Uterus (tissue), 4 donors: ENCODE measurements at places on chromosomes 13 and 19. TPM values are rescaled to one million over a fixed set of nuclear protein-coding genes. Genes with fewer than 3 reads are reported as not detected.

- H3K36me3 ChIP-seq, result no peaks in the 10 kb centered on the region
- no peak for DNase-seq
- H3K27ac ChIP-seq, result no peak overlapping the region
- no peaks in the 10 kb centered on the region for H3K27me3 ChIP-seq
Observed at GRCh38 chr13:80665792-80666333, 324.9 kb upstream of the SPRY2 start.

- peak; percentile 94 for DNase-seq
- no peak overlapping the region for H3K4me3 ChIP-seq
- peak overlapping the region; percentile 74 for H3K27ac ChIP-seq
- no peaks in the 10 kb centered on the region for H3K27me3 ChIP-seq
- no peaks in the 10 kb centered on the region for H3K36me3 ChIP-seq
- no peaks in the 10 kb centered on the region for H3K4me1 ChIP-seq
Observed at GRCh38 chr13:48749699-48750473, 96.2 kb downstream of the CYSLTR2 start.

The ZNF792 gene
- 6.7 TPM for total RNA-seq

The PABPC3 gene
- total RNA-seq, result 0.15 TPM

The DZIP1 gene
- total RNA-seq, result 56.3 TPM

GRCh38 chr13:53878861-53879260 is 850.2 kb downstream of the OLFM4 start:
- no peaks in the 10 kb centered on the region for H3K4me1 ChIP-seq
- no peak overlapping the region for H3K4me3 ChIP-seq
- no peak for DNase-seq
- no peak overlapping the region for H3K27ac ChIP-seq
- H3K36me3 ChIP-seq, result no peaks in the 10 kb centered on the region
- H3K27me3 ChIP-seq, result no peaks in the 10 kb centered on the region

- DNase-seq, result no peak
- H3K36me3 ChIP-seq, result no peaks in the 10 kb centered on the region
- H3K27ac ChIP-seq, result no peak overlapping the region
- H3K4me3 ChIP-seq, result no peak overlapping the region
- no peaks in the 10 kb centered on the region for H3K4me1 ChIP-seq
- H3K27me3 ChIP-seq, result no peaks in the 10 kb centered on the region
Observed at GRCh38 chr13:71460211-71460610, 406.8 kb downstream of the DACH1 start.

DNA sequence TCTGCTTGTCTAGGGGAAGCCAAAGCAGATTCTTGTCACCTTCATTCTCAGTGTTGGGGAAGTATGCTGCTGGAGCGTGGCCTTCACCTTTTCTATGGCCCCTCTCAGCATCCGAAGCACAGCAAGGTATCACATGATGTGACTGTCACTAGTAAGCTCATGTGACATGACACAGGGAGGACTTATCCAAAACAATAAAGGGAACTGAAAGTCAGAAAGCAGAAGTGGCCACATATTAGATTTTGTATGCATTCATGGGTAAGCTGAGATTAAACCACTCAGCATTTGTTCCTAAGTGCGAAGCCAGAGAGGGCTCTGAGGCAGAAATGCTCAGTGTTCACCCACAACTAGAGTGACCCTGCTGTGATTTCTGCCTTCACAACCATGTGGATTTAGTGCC is 72.8 kb upstream of the PCDH8 start:
- H3K27ac ChIP-seq, result no peak overlapping the region
- no peaks in the 10 kb centered on the region for H3K27me3 ChIP-seq
- no peaks in the 10 kb centered on the region for H3K36me3 ChIP-seq
- no peak overlapping the region for H3K4me3 ChIP-seq
- DNase-seq, result no peak

The SELENOV gene
- not detected for total RNA-seq

The FNDC3A gene
- 31.3 TPM for total RNA-seq

DNA sequence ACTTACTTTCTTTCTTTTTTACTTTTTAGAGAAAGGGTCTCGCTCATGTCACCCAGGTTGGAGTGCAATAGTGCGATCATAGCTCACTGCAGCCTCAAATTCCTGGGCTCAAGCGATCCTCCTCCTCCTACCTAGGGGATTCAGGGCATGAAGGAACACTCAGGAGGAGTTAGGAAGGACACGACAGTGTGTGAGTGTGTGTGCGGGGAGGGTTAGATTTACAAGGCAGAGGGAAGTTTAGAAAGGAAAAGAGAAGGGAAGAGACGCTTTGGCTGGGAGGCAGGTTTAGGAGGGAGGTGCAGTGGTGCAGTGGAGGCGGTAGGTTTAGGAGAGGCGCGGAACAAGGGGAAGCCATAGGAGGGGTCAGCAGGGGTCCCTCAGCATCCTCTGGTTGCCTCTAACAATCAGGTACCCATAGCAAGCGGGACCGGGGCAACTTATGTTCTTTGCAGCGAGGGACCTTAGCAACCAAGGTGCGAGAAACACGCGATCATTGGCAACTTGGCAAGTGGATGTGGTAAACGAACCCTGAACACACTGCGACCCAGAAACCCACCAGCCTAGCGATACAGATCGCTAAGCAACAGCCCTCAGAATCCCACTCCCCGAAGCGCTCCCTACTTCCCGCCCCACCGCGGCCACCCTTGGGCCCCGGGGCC is 501 bp downstream of the SIRT2 start:
- H3K27me3 ChIP-seq, result no peaks in the 10 kb centered on the region
- H3K4me1 ChIP-seq, result peaks cover 6% of the 10 kb centered on the region
- no peaks in the 10 kb centered on the region for H3K36me3 ChIP-seq

The ZNF724 gene
- 1.5 TPM for total RNA-seq
